Non-pigmented ciliary epithelial cell (primary cell): ENCODE measurements at places on chromosomes 5 and 9.

GRCh38 chr5:133817456-133817855 lies 151.0 kb downstream of the C5orf15 start:
- DNase-seq: no peak

- DNase-seq: peak; percentile 68
These were observed 661.6 kb upstream of the C9orf72 start for GRCh38 chr9:28234894-28235277.

DNA sequence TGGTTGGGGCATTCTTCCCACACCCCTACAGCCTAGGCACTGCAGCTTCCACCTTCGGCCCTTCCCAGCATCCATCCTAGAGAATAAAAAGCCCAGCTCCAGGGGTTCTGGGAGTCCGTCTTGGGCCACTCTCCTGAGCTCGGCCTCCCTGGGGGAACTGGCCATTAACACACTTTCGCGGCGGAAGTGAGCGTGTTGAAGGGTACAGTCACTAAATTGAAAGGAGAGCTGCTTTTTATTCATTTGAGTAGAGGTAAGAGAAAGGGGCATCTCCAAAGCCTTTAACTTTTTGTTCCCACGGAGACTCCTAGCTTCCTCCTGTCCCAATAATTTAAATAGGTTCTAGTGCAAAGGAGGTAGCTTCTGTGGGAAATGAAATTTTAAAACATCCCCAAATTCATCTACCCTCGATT lies 31.0 kb upstream of the NFIB start:
- DNase-seq: no peak

DNA sequence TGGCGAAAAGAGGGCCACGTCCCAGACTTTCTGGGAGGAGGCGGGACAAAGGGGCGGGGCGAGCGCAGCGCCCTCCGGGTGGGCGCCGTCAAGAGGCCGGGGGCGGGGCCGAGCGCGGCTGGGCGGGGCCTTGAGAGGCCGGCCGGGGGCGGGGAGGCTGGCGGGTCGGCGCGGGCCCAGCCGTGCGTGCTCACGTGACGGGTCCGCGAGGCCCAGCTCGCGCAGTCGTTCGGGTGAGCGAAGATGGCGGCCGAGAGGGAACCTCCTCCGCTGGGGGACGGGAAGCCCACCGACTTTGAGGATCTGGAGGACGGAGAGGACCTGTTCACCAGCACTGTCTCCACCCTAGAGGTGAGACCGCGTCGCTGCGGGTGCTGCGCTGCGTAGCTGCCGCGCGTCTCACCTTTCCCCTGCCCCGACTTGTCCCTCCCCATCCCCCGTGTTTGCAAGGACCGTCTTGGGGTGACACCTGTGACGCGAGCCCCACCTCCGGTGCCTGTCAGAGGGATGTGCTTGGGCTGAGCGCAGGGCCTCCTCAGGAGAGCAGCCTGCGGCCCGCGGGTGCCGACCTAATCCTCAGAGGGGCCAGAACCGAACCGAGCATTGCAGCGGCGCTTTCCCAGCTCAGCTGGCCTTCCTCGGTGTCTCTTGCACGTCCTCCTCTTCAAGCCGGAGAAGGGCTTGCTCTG lies at the start of gene SNX2:
SNX2 (plus strand) TSS at position 220 of the 689 bp plus-strand sequence; CDS start at position 244, 24 bp downstream.
- no peak for DNase-seq

DNA sequence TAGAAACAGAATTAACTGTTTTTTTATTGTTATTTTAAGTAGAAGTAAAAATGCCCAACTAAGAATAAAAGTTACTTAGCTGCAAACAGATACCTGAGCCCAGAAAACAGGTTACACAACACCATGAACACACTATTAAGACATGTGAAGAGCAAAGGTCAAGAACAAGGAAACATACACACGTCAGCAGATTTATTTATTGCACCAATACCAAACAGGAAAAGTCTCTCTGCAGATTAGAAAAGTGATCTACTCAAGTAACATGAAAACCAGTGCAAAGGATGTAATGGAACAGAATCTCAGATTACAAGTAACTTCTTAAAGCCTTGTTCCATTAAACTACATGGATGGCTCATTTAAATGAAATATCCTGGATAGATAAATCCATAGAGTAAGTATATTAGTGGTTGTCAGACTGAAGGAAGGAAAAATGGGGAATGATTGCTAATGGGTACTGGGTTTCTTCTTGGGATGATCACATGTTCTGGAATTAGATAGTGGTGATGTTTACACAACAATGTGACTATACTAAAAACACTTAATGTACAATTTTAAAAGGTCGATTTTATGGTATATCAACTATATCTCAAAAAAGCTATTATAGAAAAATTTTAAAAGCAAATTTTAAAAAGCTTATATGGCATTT lies 6.1 kb downstream of the SAR1B start:
- no peak for DNase-seq

DNA sequence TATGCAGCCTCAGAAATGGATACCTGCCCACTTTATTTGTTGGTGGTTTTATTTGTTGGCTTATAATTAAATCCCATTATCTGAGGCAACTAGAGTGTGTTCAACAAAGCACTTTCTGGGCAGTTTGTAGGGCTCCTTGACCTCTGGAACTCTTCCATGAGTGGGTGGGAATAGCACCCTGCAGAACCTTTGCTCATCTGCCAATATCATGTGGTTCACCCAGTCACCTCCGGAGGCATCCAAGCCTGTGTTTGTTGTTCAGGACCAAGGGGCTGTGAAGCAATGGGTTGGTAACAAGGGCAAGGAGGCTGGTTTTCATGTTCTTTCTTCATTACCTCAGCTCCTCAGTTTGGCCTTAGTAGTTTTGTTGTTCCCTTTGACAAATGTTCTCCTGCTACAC lies 314.0 kb downstream of the NDUFS4 start:
- DNase-seq: no peak

DNA sequence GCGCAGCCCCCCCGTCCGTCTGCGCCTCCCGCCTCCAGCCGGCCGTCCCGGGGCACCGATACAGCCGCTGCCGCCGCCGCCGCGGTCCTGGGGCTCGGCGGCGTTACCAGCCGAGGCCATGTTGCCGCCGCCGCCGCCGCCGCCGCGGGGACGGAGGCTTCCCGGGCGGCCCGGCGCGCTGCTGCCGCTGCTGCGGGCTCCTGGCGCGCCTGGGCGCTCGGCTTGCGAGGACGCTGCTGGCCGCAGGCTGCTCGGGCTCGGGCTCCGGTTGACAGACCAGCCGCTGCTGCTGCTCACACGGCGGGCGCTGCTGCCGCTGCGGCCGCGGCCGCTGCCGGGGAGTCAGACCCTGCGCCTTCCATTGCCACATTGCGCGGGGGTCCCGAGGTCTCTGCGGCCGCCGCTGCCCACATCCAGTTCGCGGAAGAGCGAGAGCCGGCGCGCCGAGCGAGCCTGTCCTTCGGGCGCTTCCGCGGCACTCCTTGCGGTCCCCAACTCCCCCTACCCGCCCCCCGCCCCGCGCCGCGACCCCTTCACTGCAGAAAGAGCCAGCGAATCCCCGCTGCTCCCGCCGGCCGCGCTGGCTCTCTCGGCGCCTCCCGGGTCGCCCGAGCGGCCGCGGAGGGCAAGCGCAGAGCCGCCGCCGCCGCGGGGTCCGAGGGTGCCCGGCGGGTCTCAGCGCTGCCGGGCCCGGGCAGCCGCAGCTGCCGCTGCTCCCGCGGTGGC lies 8.4 kb downstream of the PTCH1 start:
- no peak for DNase-seq

GRCh38 chr5:58018016-58018415 lies 441.9 kb downstream of the PLK2 start:
- DNase-seq: no peak

DNA sequence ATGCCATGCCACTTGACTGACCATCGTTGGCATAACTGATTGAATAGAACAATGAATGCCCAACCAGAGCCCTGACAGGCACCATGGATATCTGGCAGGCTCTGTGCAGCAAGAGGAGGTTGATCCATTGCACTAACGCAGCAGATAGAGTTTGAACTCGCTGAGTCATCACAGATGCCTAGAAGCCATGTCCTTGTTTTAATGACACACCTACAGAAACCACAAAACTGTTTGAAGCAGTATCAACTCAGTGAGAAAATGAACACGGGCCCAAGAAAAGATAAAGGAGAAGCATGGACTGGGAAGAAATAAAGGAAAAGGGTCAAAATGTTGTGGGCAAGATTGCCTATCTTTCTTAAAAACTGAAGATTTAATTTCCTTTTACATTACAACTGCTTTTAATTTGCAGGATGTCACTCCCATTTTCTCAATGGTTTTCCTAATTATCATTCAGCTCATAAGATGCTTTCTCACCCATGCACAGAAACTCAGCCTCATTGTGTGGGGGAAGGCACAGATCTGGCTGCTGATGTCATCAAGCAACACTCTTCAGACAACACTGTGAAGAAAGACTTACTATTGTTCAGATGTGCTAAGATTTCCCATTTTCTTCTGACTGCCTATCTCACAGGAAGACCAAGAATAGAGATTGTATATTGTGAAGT lies 129.0 kb downstream of the PIK3R1 start:
- DNase-seq: no peak

GRCh38 chr5:76007904-76008303 lies 75.3 kb upstream of the SV2C start:
- no peak for DNase-seq
